Anterior cingulate cortex (tissue), 58 donors: ENCODE measurements at places on chromosomes 5 and 9.

- DNase-seq: no peak
Observed at GRCh38 chr5:337563-338130, 16.1 kb downstream of the AHRR start.

- no peak for DNase-seq
Observed at GRCh38 chr5:165152058-165152457, 1646.6 kb downstream of the MAT2B start.

DNA sequence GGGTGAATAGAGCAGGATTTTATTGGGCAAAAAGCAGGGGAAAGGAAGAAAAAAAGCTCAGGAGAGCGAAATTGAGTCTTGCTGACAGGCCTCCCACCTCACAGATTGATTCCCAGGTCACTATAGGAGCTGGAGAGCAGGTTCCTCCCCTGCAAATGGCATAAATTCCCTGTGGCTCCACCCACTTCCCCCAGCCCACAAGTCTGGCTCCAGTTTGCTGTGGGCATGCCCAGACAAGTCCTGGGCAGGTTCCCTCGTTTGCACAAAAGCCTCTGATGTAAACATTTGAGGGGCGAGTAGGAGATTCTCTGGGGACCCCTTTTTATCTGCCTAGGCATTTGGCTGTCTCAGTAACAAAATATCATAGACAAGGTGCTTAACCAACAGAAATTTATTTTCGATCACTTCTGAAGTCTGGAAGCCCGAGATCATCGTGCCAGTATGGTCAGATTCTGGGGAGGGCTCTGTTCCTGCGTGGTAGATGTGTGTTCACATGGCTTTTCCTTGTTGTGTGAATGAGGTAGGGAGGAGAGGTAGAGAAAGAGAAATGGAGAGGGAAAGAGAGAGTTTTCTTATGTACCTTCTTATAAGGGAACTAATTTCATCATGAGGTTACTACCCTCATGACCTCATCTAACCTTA, 614.5 kb downstream of the MAT2B start:
- DNase-seq: no peak

DNA sequence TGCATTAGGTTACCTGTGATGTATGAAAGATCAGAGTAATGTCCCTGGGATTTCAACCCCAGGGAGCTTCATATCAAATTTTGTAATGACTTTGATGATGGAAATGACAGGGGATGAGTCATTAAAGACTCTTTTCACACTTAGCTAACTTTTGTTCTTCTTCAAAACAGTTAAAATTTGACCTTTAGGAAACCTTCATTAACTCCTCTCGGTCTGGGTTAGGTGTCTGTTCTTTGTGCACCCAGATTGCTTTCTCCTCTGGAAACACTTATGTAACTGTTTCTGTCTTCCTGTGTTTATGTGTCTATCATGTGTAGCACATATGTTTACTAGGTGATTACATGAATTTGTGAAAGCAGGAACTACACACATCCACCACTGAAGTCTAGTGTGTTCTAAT, 1.6 kb downstream of the SRFBP1 start:
- no peak for DNase-seq

DNA sequence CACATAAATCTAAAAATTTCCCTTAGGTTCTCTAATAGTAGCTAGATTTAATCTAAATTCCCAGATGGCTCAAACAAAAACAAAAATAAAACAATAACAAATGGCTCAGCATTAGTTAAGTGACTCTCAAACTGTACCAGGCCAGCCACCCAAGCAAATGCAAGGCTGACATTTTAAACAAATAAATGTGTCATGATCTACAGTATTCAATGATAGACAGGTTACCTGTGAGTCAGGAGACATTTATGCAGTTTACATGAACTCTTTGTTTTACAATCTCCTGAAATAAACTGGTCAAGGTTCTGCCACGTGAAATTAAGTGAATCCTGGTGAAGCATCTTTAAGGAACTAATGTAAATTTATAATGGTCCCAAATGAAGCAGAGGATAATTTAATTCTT, 580.2 kb upstream of the PTPRD start:
- no peak for DNase-seq

DNA sequence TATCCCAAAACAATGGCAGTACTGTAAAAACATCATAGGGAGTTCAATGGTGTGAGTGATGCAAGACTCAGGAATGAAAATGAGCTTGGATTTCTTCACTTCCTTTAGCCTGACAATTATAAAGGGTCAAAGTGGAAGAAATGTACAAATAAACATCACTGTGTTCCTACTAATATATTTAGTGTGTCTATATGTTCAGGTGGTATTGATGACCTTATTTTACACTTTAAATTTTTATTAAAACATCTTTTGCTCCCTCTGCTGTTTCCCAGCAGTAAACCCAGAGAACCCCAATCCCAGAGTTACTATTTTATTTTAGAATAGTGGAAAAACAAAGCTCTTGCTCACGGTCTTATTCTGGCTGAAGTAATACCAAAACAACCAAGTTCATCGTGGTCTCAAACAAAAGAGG, 2.0 kb downstream of the LOX start:
- no peak for DNase-seq

DNA sequence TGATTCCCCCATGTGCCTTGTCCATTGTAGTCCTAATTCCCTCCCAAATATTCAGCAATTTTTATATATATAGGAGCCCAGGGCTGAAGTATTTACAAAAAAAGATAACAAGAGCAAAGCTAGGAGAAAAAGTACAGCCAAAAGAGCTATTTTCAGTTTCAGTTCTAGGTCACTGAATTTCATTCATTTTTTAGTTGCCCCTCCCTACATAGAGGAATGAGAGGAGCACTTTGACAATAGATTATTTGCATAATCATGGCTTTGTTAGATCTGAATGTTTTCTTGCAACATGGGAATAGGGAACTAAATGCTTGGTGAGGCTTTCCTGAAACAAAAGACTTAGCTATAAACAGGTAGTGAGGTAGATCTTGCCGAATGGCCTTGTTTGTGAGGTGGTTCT, 15.3 kb upstream of the F2RL2 start:
- DNase-seq: no peak

DNA sequence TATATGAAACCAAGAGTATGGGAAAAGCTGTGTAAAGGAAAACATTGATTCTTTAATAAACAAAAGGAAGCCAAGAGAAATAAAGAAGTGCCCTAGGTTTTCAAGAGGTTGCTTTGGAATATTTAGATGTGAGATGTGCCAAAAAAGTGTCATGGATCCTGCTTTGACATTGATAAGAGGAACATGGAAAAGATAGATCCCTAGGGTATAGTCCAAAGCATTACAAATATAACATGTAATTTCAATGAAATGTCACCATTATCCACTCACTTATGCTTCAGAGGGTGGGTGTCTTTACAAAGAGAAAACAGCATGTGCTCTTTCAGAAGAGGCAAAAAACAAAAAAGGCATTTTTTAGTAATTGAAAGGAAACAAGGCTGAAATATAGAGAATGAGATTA, 1196.7 kb downstream of the EFNA5 start:
- DNase-seq: no peak

GRCh38 chr9:136615631-136616306, 46.9 kb upstream of the EGFL7 start:
- no peak for DNase-seq

GRCh38 chr9:130665431-130666392, 1.3 kb downstream of the PRDM12 start:
- DNase-seq: no peak

GRCh38 chr9:28234133-28234893, 661.0 kb upstream of the C9orf72 start:
- no peak for DNase-seq

DNA sequence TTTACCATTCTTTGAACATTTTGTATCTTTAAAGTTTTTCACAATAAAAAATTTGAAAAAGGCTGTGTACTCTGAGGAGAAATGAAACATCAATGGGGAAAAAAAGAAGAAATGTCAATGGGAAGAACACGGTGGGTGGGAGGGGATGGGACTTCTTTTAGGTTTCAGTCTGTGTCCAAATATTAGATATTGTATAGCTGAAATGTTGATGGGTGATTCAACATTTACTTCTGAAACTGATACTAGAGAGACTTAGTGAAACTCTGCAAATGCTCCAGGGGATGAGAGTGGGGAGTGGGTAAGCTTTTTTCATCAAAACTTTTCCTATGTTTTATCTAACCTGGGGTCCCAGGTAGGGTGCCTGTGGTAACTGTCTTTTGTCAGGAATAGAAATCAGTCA, 311.9 kb downstream of the MAN2A1 start:
- no peak for DNase-seq

DNA sequence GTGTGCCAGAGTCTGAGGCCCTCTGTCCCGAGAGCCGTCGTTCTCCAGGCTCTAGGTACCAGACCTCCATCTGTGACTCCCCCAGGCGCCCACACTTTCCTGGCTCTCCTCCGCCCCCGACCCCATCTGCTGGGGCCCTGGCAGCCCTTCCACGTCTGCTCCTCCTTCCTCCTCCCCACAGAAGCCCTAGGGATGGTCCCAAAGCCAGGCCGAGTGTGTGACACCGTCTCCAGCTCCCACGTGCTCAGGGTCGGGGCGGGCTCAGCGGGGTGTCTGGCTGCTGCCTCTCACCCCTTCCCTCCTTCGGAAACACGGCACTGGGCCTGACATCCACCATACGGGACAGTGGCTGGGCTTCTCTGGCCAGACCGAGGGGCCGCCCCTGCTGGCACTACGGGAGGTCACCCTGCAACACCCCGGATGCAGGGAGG, 20.5 kb upstream of the SLC6A19 start:
- no peak for DNase-seq

- no peak for DNase-seq
Observed at GRCh38 chr5:95134326-95134725, 150.6 kb downstream of the MCTP1 start.
